ENCODE measurements at places on chromosomes 2 and 18. TPM values are rescaled to one million over a fixed set of nuclear protein-coding genes. Genes with fewer than 3 reads are reported as not detected.

Gene SERPINB12
- total RNA-seq, result 2.6 TPM

Gene GALNT13
- total RNA-seq, result 0.28 TPM

Gene ST8SIA3
- total RNA-seq, result 0.09 TPM

Gene UPP2
- not detected for total RNA-seq

Gene SPP2
- 0.05 TPM for total RNA-seq

Gene NFE2L2
- total RNA-seq, result 46.6 TPM

Gene LYPD6
- 0.38 TPM for total RNA-seq

Gene DLGAP1
- total RNA-seq, result 0.24 TPM

Gene SOWAHC
- total RNA-seq, result 7.3 TPM

Gene CWC22
- 21.3 TPM for total RNA-seq

Gene GULP1
- total RNA-seq, result 4.8 TPM

Gene MYL1
- 6.6 TPM for total RNA-seq

Gene RAB27B
- 1.5 TPM for total RNA-seq

Gene PAX8
- 0.19 TPM for total RNA-seq

Gene FMNL2
- 18.9 TPM for total RNA-seq

Gene ANKRD30BL
- total RNA-seq, result 0.19 TPM

Gene INPP5D
- total RNA-seq, result 26.6 TPM

Gene HNRNPLL
- 54.0 TPM for total RNA-seq

Gene TEX44
- not detected for total RNA-seq

Gene CTAGE1
- total RNA-seq, result not detected

Gene GALNT14
- 1.3 TPM for total RNA-seq

Gene CHRND
- 0.57 TPM for total RNA-seq

Gene BCL2
- 17.5 TPM for total RNA-seq

Gene EXOC6B
- 6.2 TPM for total RNA-seq

Gene SPAST
- 28.5 TPM for total RNA-seq

Gene LHCGR
- 0.05 TPM for total RNA-seq

Gene IL1A
- total RNA-seq, result 0.19 TPM

Gene FHOD3
- 0.90 TPM for total RNA-seq

Gene OTOS
- total RNA-seq, result 0.38 TPM

Gene ITGA4
- total RNA-seq, result 187 TPM
